ENCODE measurements at places on chromosomes 3 and 15. TPM values are rescaled to one million over a fixed set of nuclear protein-coding genes. Genes with fewer than 3 reads are reported as not detected.
A peak's percentile ranks its signal among the peaks of the same experiment; 100 is the strongest.

Gene CALML4
- polyA plus RNA-seq, result 0.47 TPM

Gene CCR2
- polyA plus RNA-seq, result not detected

GRCh38 chr3:43104039-43104438 lies 1.8 kb downstream of the POMGNT2 start:
- no peak for DNase-seq

- peak; percentile 90 for DNase-seq
These were observed 129.0 kb downstream of the RPL22L1 start for GRCh38 chr3:170740726-170741591.

GRCh38 chr15:58988006-58988785 lies 733 bp downstream of the RNF111 start:
- no peak for DNase-seq

DNA sequence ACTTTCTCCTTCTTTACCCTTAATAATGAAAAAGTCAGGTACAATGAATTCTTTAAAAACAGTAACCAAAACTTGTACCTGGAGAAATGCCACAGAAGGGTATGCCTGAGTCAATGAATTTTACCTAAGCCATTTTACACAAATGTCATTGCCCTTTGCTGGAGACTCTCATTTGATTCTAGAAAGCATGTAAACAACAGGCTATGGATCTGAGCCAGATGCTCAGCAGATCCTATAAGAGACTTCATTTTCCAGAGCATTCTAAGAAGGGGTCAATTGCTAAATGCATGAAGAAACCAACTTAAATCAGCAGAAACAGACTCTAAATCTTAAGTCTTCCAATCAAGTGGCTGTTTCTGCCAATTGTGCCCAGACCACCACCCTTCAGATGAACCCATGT lies 83.8 kb upstream of the GALNT15 start:
- DNase-seq, result no peak

Gene NR2F2
- polyA plus RNA-seq, result 47.0 TPM

GRCh38 chr15:91411586-91411985 lies 311.5 kb downstream of the SV2B start:
- DNase-seq, result no peak

DNA sequence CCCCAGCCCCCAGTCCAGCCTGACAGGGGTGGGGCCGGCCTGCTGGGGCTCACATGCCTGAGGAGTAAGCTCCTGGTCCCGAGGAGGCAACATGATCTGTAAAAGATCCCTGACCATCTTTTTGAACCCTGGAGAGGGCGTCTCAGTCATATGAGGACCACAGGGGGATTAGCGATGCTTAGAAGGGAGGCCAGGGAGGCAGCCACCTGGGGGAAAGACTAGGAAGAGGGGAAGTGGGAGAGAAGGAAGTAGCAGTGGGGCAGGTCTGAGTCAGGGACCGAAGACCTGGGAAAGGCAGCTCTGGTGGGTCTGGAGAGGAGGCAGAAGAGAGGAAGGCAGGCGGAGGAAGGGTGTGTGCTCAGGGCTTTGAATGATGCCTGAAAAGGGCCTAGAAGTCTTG lies 18.9 kb downstream of the PIF1 start:
- no peak for DNase-seq

- DNase-seq, result no peak
These were observed 118.1 kb downstream of the FBLN2 start for GRCh38 chr3:13666781-13667709.

DNA sequence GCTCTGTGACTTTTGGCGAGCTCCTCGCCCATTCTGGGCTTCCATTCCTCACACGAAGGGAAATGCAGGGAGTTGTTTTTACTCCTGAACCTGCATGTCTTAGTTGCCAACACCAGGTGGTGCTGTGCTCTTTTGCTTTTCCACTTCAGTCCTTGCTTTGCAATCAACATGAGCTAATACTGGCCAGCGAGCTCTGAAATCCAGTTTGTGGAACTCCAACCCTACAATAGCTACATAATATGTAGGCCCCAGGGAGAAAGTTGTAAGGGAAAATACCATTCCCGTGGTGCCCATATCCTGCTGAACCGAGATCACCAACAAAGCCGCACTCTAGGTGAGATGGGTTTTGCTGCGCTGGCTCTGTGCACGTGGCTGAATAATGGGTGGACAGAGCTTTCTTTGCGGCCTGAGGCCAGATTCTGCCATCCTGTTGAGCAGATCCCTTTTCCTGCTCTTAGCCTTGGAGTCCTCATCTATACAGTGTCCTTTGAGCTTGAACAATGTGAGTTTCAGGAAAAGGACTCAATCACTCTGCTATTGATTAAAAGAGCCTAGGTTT lies 25.0 kb downstream of the LSM3 start:
- no peak for DNase-seq

Gene KLF15
- polyA plus RNA-seq, result 0.44 TPM

GRCh38 chr15:91281947-91282346 lies 181.9 kb downstream of the SV2B start:
- DNase-seq, result no peak

- DNase-seq, result peak; percentile 37
These were observed 32.0 kb upstream of the SEMA6D start for GRCh38 chr15:47685141-47685870.
